Stimulated activated CD4-positive, alpha-beta T cell treated with anti-CD3 and anti-CD28 coated beads, Interleukin-12 subunit alpha, Interleukin-12 subunit beta, amount 100 ng/mL, for 48 hours (primary cell): ENCODE measurements at places on chromosomes 7 and 10.

DNA sequence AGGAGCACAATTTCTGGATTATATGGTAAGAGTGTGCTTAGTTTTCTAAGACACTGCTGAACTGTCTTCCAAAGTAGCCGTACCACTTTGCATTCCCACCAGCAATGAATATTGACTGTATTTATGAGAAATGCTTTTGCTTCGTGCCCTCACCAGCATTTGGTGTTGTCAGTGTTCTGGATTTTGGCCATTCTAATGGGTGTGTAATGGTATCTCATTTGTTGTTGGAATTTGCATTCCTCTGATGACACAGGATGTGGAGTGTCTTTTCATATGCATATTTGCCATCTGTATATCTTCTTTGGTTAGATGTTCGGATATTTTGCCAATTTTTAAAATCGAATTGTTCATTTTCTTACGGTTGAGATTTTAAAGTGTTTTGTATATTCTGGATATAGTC lies 558.5 kb upstream of the FZD8 start:
- no peak for DNase-seq

DNA sequence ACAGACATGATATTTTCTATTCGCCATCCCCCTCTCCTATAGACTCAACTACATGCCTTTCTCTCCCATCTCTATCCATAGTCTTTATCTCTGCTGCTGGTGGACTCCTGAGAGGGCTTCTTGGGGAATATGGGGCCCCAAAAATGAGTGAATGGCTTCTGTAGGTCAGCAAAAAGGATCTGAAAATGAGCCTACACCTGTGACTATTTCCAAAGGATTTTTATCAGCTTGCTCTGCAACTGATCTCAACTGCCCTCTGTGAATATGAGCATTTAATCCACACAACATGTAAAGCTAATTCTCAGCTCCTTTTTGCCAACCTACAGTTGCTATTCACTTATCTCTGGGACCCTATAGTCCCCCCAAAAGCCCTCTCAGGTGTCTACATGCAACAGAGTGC lies 36.2 kb downstream of the PRSS2 start:
- no peak for DNase-seq

DNA sequence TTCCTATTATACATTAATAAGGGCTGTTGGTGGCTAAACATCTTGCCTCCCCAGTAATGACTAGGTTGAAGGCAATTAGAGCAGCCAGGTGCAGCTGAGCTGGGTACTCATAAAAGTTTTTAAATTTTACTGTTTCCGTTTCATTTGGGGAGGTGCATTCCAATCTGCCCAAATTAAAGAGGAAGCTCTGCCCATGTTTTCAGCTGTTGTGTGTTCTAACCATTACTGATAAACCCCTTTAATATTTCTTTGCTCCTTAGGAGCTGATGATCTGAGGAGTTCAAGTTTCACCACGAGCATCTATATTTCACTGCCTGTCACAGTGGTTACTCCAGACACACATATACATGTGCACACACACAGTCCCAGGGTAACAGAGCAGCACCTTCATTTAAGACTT lies 94.4 kb downstream of the JAZF1 start:
- no peak for DNase-seq

GRCh38 chr10:73493781-73494180 lies 2.0 kb downstream of the PPP3CB start:
- no peak for DNase-seq

DNA sequence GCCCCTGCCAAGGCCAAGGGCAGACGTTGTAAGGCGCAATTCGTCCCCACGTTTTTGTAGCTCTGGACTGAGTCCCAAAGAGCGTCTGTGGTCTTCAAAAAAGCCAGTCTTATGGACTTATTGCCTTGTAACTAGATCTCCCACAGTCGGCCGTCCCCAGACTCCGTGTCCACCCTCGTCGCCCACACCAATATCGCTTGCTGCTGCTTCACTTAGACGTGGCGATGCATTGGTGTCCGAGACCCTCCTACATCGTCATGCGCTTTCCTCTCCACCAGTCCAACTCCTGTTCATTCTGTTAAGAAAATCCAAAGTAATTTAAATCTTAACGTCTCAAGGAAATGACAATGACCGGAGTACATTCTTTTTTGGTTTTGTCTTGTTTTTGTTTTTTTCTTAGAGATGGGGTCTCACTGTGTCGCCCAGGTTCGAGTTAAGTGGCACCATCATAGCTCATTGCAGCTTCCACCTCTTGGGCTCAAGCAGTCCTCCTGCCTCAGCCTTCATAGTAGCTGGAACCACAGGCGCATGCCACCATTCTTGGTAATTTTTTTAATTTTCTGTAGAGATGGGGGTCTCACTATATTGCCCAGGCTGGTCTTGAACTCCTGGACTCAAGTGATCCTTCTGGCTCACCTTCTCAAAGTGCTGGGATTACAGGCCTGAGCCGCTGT lies 851 bp downstream of the KIFBP start:
- no peak for DNase-seq

DNA sequence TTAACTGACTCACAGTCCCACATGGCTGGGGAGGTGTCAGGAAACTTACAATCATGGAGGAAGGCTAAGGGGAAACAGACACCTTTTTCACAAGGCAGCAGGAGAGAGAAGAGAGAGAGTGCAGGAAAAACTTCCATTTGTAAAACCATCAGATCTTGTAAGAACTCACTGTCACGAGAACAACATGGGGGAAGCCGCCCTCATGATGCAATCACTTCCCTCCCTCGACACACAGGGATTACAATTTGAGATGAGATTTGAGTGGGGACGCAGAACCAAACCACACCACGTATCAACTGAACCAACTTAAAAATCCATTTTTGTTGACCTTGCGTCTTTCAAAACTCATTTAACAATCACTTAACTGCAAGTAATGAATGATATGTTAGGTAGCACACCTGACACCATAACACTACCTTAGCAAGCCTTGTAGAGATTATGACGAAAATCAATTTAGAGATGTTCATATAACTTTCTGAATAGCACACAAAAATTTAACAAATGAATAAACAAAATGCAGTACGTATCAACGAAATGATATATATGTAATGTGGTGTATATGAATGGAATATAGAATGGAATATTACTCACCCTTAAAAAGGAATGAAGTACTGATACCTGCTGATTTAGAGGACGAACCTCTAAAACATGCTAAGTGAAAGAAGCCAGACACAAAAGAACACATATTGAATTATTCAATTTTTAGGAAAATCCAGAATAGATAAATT lies 3.7 kb downstream of the FAM3C start:
- DNase-seq: no peak

- no peak for DNase-seq
Observed at GRCh38 chr7:158248816-158249215, 338.8 kb downstream of the PTPRN2 start.

GRCh38 chr7:74218343-74218698 lies 8.5 kb downstream of the LAT2 start:
- DNase-seq: no peak
